ENCODE measurements at places on chromosomes 6 and 20.

DNA sequence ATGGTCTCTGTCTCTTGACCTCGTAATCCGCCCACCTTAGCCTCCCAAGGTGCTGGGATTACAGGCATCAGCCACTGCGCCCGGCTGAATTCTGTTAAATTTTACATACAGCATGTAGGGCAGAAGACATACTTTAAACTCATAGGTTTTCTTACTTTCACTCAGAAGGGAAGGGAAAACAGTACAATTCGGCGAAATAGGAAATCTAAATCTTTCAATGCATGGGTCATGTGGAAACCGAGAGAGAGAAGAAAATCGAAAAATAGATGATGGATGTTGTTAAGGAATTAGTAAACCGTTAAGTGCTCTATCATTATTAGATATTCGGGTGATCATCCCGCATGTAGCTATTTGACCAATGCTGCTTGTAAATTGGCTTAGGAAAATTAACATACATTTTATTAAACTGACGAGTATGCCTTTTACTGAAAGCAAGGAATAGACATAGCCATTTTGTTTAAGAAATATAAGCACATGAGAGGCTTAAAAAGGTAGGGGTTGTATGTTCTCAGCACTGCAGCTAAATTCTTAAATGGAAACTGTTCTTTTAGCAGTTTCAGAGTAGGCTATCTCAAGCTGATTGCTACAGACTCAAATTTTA, 164.7 kb upstream of the AGPAT4 start:
- DNase-seq: no peak

DNA sequence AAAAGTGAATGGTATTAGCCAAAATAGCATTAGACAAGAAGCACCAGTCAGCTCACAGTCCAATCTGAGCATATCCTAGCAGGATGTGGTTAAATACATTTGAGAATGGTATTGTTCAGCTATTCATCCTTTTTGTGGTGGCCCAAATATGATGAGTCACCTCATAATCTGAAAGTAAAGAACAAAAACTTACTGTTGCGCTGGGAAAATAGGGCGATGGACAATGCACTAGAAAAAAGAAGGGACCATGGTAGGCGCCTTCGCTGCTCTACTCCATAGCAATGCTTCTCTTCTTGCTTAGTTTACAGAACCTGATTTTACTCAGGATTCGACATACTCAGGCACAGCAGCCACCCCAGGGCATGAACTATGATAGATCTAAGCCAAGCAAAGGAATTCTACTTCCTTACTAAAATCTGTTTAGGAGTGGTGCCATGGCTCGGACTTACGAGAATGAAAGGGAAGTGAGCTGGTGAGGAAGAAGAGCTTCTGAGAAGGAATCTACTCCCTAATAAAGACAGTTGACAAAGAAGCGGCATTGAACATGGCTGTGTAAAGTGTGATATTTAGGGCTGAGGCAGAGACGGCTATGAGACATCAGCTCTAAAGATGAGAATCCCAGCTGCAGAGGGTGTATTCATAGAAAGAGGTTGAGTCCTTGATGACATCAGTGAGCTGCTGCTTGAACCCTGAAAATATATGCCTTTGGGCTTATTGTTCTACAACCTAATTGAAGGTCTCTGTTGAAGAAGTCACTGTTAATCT, 16.6 kb upstream of the FBXO9 start:
- DNase-seq: peak; percentile 16

- no peak for DNase-seq
These were observed 193.4 kb upstream of the PREP start for GRCh38 chr6:105596284-105596755.

GRCh38 chr6:26472549-26473290, 15.0 kb downstream of the BTN2A1 start:
- DNase-seq: no peak

- DNase-seq: no peak
These were observed 2.8 kb upstream of the ZNF512B start for GRCh38 chr20:63972312-63973159.

- DNase-seq: no peak
These were observed 259.0 kb downstream of the SYNE1 start for GRCh38 chr6:152378169-152378568.

DNA sequence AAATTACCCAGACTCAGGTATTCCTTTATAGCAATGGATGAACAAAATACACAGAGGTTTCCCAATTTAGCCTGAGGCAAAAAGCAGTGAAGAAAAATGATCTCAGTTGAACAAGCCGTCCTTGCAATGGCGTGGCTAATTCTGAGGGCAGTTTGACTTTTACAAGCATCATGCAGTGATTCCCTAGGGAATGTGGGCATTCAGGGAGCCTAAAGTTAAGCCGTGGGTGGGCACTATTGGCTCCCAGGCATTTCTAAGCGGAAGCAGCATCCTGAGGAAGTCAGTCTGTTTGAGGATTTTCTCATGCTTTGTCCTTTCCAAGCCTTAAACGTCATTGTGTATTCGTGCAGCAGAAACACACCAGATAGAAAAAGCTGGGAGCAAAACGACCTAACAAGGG, 133.9 kb downstream of the MYLK4 start:
- DNase-seq: no peak

DNA sequence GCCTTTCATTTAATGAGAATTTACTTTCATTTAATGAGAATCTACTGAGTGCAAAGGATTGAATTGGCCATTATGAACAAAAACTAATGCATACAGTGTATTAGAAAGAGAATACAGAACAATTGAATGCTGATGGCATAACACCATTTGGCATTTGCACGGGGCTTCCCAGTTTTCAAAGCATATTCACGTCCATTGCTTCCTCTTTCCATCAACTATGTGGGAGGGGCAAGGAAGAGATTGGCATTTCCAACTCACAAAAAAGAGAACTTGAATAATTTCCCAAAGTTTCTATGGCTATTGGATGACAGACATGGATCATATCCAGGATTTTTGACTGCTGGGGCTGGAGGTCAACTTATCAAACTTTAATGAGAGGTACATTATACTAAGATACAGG, 23.2 kb upstream of the ARG1 start:
- DNase-seq: no peak

DNA sequence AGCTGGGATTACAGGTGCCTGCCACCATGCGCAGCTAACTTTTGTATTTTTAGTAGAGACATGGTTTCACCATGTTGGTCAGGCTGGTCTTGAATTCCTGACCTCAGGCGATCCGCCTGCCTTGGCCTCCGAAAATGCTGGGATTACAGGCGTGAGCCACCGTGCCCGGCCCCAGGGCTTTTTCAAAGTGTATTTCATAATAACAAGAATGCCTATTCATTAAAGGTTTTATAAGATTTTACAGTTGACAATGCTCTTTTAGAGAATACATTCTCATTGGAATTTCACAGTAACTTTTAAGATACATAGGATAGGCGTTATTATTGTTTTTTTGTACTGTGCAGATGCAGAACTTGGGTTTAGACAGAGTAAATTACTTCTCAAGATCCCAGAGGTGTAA, 52.6 kb upstream of the PTPRK start:
- no peak for DNase-seq

- no peak for DNase-seq
These were observed 112.2 kb downstream of the PCSK2 start for GRCh38 chr20:17339000-17339399.
